Small intestine (tissue), 16 donors: ENCODE measurements at places on chromosomes 6 and 20. TPM values are rescaled to one million over a fixed set of nuclear protein-coding genes. Genes with fewer than 3 reads are reported as not detected.

Gene ADTRP
- 73.4 TPM for polyA plus RNA-seq

- no peak overlapping the region for H3K4me3 ChIP-seq
- no peaks in the 10 kb centered on the region for H3K36me3 ChIP-seq
- no peak overlapping the region for H3K27ac ChIP-seq
- H3K27me3 ChIP-seq, result no peaks in the 10 kb centered on the region
These were observed 88.8 kb upstream of the HS3ST5 start for GRCh38 chr6:114431641-114432040.

Gene ZNF165
- 4.1 TPM for polyA plus RNA-seq

- no peak for DNase-seq
- no peaks in the 10 kb centered on the region for H3K36me3 ChIP-seq
- H3K27ac ChIP-seq, result no peak overlapping the region
- no peaks in the 10 kb centered on the region for H3K4me1 ChIP-seq
These were observed 488.5 kb upstream of the BTBD3 start for GRCh38 chr20:11429168-11429567.

Gene MLIP
- polyA plus RNA-seq, result 3.6 TPM

GRCh38 chr20:43022568-43022967 lies 167.1 kb downstream of the PTPRT start:
- H3K27ac ChIP-seq, result no peak overlapping the region
- DNase-seq, result no peak
- no peaks in the 10 kb centered on the region for H3K36me3 ChIP-seq
- H3K27me3 ChIP-seq, result no peaks in the 10 kb centered on the region

DNA sequence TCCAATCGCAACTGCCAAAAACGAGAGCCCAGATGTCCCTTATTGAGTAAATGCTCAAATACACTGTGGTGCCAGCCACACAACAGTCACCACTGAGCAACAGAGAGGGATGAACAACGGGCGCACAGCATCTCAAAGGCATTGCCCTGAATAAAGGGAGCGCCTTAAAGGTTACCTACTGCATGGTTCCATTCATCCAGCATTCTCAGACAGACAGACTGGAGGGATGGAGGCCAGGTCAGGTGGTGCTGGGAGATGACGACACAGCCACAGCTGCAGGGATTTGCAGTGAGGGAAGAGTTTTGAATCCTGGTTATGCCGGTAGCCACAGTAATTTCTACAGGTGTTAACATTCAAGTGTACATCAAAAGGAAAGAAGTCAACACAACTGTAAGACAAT lies 615.5 kb upstream of the AGPAT4 start:
- H3K4me1 ChIP-seq, result no peaks in the 10 kb centered on the region
- H3K4me3 ChIP-seq, result no peak overlapping the region
- H3K27me3 ChIP-seq, result no peaks in the 10 kb centered on the region
- H3K36me3 ChIP-seq, result no peaks in the 10 kb centered on the region
- no peak for DNase-seq
